Effector memory CD4-positive, alpha-beta T cell (primary cell): ENCODE measurements at places on chromosomes 13 and 19.

DNA sequence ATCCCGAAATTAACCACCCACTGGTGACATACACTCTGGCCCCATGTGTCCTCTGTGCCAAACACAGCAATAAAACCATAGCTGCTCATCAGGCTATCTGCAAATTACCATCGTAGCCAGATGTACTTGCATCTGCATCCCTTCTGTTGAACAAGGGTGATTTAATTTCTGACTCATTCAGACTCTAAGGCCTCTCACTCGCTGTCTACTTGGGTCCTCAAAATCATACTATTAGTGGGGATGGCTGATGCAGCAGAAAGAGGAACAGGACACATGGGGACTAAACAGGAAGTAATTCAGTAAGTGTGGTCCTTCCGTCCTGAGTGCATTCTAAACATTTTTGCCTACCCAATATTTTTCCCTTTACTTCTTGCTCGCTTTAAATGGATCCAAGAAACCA lies 2275.0 kb upstream of the PCDH20 start:
- DNase-seq, result no peak

DNA sequence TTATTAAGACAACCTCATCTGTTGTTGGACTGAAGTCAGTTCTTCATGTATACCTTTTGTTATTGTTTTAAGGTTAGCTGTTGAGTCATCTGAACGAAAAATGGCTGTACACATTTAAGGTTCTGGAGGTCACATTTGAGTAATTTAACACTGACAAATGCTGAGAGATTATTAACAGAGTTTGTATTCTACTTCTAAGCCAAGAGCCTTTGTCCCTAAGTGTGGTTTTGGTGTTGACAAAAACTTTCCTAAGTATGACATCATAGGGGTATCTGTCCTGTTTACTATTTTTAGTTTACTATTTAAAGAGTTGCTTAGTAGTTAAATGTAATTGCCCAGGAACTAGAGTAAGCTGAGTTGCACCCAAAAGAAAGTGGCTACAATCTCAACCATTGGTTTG lies 71.9 kb downstream of the CDK8 start:
- DNase-seq, result no peak

DNA sequence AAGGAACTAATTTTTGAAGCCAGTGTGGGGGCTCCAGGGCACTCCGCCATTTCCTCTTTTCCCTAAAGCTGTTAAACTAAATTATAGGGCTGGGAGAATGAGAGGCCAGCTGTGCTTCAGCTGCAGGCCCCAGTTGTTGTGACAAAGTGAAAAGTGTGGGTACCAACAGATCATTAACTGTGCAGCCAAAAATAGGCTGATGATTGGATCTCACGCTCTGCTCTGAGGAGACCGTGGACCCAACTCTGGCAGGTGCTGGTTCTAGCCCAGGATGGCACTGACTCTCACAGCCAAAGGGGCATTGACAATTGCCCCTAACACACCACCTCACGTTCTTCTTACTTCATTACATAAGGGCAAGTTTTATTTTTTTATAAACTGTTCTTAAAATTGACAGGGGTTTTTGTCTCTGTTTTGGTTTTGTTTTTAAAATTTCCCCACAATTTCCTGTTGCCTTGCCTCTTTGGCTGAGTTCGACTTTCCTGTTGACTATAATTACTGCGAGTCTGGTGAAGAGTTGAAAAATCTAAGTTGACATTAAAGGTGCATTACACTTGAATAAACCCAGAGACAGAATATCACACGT lies 391.0 kb downstream of the FGF9 start:
- DNase-seq, result no peak

GRCh38 chr19:15837221-15837731 lies 21.8 kb upstream of the OR10H1 start:
- DNase-seq, result no peak

DNA sequence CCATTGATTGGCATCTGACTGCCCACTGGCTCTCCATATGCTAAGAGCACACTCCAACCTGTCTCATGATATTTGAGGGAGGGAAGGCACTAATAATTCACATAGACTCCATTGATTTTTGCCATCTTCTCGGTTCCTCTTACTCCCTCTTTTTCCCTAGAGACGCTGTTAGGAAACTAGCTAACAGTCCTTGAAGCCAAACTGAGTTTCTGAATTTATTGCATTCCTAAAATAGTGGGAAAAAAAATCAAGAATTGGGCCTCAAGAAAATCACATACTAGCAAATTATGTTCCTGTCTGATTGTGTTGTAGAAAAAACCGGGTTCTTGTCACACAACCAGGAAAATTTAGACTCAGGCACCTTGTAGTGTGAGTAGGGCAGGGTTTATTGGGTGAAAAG lies 86.4 kb upstream of the SLC7A1 start:
- no peak for DNase-seq
